Posterior cingulate gyrus (tissue), 11 donors: ENCODE measurements at places on chromosomes 7 and 10.

DNA sequence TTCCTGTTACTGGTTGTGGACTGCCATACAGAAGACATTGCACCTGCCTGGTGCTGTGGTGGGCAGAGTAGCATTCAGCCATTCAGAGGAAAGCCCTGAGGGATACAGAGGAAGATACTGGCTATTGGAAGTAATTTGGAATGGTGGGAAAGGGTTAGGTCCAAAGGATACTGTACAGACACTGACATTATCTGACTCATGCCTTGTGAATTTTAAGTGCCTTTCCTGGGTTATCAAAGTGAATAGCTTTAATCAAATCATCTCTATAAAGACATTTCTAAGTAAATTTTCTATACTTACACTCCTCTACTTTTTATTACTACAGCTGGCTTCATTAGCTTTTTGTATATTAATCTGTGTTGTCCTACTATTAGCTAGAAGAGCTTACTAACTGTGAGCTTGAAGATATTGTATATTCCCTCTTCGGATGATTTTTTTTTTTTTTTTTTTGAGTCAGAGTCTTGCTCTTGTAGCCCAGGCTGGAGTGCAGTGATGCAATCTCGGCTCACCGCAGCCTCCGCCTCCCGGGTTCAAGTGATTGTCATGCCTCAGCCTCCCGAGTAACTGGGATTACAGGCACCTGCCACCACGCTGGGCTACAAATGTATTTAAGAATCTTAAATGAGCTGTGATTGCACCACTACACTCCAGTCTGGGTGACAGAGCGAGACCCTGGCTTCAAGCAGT is 186.5 kb downstream of the ADK start:
- DNase-seq = no peak

DNA sequence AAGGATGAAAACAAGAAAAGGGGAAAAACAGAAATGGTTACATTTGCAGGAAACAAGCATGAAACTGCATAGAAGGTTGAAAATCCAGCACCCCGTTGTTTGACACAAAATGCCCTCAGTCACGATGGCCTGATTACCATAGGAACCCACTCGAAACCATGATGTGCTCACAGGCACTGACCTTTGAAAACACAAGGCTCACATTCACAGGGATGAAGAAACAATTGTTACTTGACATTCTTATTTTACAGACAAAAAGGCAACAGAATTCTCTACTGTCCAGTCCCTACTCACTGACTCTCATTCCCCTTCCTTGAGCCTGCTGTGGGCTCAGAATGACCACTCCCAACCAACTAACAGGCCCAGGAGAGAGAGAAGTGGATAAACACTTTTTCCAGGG is 131.4 kb upstream of the PDLIM1 start:
- DNase-seq = no peak

- no peak for DNase-seq
These were observed 36.6 kb downstream of the AMZ1 start for GRCh38 chr7:2724453-2725177.

DNA sequence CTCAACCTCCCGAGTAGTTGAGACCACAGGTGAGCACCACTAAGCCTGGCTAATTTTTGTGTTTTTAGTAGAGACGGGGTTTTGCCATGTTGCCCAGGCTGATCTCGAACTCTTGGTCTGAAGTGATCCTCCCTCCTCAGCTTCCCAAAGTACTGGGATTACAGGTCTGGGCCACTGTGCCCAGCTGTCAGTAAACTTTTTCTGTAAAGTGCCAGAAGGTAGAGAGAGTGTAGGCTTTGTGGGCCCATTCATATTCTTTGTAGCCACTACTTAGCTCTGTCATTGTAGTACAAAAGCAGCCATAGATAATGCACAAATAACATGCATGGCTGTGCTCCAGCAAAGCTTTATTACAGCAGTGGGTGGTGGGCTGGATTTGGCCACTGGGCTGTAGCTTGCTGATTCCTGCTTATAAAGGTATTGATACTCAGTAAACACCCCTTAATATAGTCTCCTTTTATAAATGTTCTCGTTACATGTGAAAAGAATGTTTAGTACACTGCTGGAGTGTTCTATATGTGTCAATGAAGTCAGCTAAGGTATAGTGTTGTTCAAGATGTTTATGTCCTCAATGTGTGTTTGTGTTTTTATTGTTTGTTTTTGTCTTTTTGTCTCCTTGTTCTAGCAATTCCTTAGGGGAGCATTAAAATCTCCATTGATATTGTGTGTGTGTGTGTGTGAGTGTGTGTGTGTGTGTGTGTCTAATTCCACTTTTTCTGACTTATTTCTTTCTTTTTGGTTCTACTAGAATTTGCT is 644.7 kb upstream of the DPP6 start:
- DNase-seq = no peak

GRCh38 chr7:79272066-79272669 is 181.3 kb downstream of the MAGI2 start:
- DNase-seq = no peak

GRCh38 chr7:41401833-41402232 is 301.1 kb downstream of the INHBA start:
- DNase-seq = no peak

DNA sequence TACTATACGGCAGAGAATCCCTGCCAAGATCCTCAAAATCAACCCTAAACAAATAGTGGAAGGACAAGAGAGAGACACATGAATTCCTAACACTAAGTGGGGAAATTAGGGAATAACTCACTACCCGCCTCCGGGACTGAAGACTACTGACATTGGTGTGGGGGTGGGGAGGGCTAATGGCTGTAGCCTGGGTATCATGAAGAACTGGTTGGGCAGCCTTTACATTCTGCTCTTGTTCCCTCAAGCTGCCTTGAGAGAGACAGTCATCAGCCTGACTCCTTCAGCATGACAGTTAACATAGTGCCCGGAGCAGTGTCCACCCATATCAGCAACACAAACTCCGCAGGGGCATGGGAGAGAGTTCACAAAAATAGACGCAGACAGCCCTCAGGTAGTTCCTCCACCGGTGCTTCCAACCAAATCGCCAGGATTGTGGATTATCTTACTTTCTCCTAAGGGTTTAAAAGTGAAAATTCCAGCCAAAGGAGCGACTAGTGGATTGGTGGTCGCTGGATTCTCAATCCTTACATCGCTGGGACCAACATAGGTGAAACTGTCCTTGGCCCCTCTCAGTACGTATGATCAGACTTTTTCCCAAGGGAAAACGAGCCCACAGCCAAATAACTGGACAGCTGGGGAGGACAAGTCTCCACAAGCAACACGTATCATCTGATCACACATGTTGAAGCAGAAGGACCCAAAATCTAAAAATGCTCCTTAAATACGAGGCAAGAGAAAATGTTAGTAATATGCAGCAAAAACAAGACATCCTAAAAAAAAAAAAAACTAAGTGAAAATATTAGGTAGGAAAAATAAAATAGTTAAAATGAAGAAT is 22.6 kb downstream of the TMEM254 start:
- no peak for DNase-seq

GRCh38 chr10:100148353-100149211 is 37.2 kb downstream of the ERLIN1 start:
- DNase-seq = no peak

DNA sequence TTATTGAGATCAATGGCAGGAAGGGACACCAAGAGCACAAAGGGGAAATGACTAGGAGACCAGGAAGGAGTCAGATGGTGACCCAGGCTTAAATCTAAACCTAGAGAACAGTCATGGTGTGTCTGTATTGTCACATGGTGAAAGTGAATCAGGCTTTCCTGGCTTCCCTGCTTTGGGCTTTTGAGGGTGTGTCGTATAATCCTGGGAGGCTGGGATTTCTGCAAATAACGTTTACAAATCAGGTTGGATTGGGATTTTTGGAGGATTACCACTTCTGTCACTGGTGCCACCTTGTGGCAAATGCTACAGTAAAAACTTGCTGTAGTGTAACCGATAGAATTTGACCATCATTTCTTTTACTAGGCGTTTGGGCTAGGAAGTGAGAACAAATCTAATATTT is 502.6 kb downstream of the NRG3 start:
- DNase-seq = no peak

GRCh38 chr7:113504142-113504541 is 385.8 kb upstream of the SMIM30 start:
- no peak for DNase-seq

- DNase-seq = no peak
These were observed 612.1 kb upstream of the FZD8 start for GRCh38 chr10:36254199-36254598.

GRCh38 chr10:57465155-57465554 is 802.5 kb downstream of the IPMK start:
- no peak for DNase-seq

DNA sequence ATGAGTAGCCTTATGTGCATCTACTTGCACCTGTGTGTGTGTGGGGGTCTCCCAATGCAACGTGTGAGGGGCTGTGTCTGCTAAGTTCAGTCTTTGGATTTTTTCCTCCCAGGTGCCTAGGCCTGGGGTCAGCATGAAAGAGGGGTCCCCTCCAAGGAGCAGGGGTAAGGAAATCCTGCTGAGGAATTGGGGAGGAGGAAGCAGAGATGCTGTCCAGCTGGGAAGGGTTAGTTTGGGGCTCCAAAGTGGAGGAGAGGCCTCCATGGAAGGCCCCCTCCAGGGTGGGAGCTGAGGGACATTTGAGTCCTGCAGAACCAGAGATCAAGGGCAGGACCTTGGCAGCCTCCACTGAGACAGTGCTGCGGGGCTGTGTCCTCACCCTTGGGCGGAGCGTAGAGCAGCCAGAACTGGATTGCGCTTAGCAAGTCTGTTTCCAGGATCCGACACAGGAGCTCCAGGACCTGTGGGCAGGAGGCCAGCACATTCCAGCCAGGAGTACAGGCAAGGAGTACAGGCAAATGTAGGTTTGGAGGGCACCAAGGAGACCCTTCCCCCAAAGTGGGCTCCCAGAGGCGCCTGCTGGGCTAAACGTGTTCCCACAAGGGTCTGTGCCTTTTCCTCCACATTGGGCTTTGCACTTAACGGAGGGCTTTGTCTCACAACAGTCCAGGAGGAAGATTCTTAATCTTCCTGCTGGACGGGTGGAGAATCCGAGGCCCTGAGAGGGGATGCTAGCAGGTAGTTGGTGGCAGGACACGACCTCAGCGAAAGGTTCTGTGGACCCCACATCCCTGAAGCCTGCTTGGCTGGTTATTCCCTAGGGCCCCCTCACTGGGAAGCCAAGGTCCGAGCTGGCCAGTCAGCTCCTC is 10.1 kb downstream of the TBATA start:
- no peak for DNase-seq

DNA sequence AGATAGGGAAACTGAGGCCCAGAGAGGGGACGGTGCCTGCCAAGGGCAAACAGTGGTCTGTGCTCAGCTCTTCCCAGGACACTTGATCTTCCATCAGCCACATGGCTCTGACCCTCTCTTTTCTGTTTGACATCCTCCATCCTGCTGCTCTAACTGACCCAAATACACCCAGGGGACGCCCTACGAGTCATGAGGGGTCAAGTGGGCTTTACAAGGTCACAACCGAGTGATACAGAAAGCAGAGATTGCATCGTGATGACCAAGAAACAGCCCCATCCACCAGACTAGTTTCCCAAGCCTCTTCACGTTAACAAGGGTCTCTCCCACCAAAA is 131.2 kb upstream of the UNC5B start:
- DNase-seq = no peak

GRCh38 chr7:46291050-46291438 is 370.0 kb upstream of the IGFBP3 start:
- no peak for DNase-seq

- DNase-seq = no peak
These were observed 30.7 kb upstream of the ZNF467 start for GRCh38 chr7:149804106-149804505.

GRCh38 chr10:72802332-72802731 is 91.2 kb upstream of the OIT3 start:
- DNase-seq = no peak

GRCh38 chr10:110774069-110775019 is 97.4 kb upstream of the PDCD4 start:
- DNase-seq = no peak

DNA sequence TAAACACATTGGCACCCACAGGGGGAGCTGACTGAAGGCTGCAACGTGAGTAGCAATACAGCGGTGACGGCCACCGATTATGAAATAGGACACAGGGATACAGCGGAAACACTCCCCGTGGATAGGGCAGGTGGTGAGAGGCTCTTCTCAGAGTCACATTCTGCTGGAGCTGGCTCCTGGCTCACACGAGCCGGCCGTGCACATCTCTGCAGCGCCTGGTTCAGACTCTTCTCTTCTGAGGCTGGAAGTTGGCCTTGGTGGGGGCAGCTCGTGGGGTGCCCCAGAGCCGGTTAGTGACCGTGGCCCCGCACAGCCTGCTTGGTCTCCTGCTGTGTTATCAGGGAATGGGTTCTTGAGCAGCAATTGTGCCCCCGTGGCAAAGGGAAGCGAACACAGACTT is 61.3 kb upstream of the EN2 start:
- no peak for DNase-seq

- no peak for DNase-seq
These were observed 92.0 kb downstream of the HPSE2 start for GRCh38 chr10:99143651-99144050.

DNA sequence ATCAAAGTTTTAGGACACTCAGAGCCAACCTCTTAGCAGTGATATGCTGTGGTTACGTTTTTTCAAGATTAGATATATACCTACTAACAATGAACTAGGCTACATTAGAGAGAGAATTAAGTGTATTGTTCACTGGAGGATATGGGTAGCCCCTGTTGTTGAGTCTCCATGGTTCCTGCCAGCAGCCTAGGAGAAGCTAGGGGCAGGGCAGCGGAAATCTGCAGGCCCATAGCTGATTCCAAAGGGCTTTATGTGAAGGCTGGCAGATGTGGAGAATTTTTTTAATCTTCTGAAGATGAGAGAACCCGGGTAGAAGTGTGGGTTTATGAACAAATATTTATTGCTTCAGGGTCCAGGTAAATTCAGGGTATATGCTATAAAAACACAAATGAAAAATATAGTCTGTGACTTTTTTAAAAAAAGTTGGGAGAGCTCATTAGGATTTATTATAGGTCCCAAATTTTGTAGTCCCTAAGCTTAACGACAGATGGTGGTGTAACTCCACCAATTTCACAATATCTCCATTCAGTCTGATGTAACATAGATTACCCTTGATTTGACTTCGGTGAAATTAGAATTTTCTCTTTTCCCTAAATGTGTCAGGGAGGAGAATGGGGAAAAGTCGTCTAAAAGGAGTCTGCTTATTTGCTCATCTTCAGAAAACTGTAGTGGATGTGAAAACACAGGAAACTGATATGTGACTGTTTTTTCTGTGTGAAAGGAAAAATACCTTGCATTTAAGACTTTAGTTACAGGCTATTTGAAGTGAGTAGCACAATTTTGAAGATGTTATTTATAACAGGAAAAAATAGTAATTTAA is 163.0 kb upstream of the PPP1R3A start:
- DNase-seq = no peak

GRCh38 chr7:80832006-80832405 is 86.8 kb downstream of the SEMA3C start:
- DNase-seq = no peak

DNA sequence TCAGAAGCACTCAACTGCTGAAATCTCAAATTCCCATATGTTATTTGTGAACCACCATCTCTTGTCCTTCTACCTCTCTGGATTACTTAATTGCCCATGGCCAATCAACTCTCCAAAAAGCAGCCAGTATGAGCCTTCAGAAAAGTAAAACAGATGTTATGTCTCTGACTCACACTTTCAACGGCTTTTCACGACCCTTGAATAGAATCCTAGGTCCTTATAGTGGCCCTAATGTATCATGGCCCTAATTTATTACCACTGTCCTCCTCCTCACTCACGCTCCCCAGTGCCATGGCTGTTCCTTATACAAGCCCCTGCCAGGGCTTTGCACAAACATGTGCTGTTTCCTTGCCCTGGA is 20.0 kb downstream of the ZNF438 start:
- DNase-seq = no peak

- DNase-seq = no peak
These were observed 5.6 kb downstream of the ADGRA1 start for GRCh38 chr10:133093291-133093690.
